ENCODE measurements at places on chromosomes 6 and 20.

- DNase-seq, result no peak
Observed at GRCh38 chr6:16511723-16512489, 249.4 kb downstream of the ATXN1 start.

DNA sequence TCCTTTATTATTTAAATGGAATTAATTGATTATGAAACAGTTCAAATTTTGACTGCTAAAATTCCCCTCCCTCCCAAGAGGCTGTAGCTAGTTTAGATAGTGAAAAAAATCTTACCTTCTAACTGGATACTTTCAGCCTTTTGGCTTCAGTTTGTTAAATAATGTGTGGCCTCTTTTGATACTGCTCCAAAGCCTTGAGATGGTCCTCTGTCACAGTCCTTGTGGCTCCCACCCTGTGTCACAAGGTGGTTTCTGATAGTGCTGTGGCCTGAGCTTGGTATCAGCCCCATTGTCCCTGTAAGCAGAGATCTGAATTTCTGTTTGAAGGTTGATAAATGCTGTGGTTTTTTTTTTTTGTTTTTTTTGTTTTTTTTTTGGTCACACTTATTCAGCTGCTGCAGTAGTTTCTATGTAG lies 20.8 kb downstream of the PANK2 start:
- DNase-seq, result peak; percentile 31

DNA sequence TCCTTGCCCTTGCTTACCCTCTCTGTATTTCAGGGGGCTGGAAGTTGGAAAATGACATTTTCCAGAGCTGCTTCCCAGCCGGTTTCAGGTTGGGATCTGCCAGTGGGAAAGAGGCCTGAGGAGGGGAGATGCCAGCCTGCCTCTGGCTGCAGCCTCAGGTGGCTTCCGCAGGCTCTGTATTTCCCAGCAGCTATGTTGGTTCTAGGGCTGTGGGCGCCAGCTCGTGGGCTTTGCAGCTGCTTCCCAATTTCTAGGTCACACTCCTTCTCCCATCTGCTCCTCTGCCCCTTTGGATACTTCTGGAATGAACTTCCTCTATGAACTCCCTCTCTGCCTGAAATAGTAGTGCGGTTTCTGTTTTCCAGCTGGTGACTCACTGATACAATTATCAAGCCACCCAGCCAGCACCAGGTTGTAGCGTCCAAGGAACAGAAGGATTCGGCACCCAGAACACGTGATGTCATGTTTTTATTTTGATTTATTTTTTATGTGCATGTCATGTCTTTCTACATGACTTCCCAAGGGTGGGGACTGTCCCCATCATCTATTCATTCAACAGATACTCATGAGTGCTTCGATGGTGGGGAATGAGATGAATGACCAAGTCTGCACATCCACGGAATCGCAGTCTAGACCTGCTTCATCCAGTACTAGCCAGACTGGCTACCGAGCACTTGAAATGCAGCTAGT lies 38.0 kb downstream of the TGM2 start:
- DNase-seq, result peak; percentile 70

DNA sequence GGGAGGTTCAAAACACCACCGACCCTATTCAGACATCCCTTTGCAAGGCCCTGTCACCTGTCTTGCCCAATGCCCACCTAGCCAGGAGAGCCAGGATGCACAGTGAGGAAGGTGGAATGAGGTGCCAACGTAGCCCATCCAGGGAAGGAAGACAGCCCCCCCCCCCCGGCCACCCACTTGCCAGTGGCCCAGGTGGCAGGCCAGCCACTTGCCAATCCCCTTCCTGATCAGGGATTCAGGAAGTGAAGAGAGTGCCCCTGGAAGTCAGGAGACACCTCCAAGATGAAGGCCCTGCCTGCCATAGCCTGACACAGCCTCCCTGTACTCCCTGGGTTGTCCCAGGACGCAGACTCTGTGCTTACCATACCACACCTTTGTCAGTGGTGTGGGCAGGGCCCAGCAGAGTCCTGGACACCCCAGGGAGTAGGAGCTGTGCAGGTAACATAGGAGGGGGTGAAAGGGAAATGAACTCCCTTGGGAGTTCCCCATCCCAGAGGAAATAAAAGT lies 54.7 kb downstream of the MRPL14 start:
- DNase-seq, result no peak

DNA sequence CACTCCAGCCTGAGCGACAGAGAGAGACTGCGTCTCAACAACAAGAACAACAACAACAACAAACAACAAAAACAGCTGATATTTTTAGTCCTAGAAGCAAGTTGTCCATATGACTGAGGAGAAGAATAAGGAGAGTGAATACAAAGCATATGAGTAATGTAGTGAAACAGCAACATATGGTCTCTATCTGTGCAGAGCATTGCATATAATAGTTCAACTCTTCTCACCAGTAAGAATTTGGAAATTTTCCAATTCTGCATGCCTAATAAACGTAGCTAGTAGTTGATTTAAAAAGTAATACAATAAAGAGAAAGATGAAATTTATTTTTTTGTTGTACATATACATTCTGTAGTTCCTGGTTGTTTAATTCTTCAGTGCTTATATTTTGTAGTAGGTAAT lies 129.7 kb upstream of the FAM83B start:
- DNase-seq, result no peak

GRCh38 chr6:3617192-3617631 lies 134.3 kb downstream of the PXDC1 start:
- DNase-seq, result no peak

DNA sequence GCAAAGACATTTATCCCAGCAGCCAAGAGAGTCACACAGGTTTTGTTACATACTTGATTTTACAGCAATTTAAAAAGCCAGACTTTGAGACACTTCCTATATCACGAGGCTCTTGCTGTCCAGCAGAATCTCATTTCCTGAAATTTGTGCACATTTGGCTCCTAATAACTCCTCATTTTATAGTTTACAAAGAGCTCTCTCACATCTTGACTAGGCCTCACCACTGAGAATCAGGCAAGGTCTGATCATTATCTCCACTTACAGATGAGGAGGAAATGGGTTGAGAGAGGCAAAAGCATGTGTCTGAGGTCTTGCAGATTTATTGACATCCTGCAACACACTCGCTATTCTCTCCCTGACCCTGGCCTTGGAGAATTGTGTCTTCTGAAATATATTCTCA lies 426.8 kb downstream of the MAFB start:
- no peak for DNase-seq

GRCh38 chr6:107731422-107732319 lies 92.4 kb downstream of the SCML4 start:
- peak; percentile 70 for DNase-seq

GRCh38 chr6:159430323-159430722 lies 261.1 kb downstream of the FNDC1 start:
- no peak for DNase-seq

GRCh38 chr20:50692552-50692933 lies 1.2 kb upstream of the RIPOR3 start:
- no peak for DNase-seq

DNA sequence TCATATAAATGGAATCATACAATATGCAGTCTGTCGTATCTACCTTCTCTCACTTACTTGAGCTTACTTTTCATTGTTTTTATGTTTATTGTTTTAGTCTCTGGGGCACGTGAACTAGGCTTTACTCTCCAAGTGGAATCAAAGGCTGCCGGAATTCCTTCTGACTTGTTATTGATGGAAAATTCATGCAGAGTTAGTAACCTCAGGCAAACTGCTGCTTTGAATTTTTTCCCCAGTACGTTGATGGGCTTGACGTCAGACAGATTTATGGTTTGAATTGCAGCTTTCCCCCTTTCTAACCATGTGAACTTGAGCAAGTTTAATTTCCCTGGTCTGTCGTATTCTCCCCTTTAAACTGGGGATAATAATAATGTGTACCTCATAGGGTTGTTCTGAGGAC lies 68.6 kb downstream of the ZDHHC14 start:
- DNase-seq, result no peak

DNA sequence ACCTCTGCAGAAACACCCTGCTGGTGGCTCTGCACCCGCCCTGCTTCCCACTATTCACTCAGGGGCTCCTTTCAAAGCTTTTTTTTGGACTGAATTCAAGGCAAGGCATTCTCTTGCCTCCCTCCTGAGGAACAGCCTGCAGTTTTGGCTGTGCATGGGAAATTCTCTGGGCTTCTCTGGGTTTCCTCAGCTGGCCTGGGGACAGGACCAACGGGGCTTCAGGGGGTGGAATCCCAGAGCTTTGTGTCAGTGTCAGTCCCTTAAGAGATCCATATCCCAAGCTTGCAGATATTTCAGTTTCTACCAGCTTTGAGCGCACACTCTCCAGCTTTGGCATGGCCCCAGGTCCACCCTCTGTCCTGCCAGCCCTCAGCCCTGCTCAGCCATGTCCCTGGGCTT lies 2.0 kb downstream of the SCRT2 start:
- DNase-seq, result no peak

GRCh38 chr6:3630258-3630835 lies 121.2 kb downstream of the PXDC1 start:
- DNase-seq, result no peak

DNA sequence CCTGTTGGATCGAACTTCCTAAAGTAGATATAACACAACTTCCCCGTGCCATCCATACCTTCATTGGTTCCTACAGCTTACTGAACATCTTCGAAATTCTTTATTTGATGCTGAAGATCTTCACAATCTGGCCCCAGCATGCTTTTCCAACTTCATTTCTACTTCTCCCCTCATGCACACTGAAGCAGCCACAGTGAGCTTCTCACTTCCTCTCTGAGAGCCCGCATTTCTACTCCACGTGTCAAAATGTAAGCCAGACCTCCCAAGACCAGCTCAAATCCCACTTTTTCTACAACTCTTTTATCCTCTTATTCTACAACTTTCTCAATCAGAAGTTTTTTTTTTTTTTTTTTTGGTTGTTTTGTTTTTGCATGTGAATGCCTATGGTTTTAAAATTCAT lies 254.7 kb downstream of the GMPR start:
- DNase-seq, result no peak

DNA sequence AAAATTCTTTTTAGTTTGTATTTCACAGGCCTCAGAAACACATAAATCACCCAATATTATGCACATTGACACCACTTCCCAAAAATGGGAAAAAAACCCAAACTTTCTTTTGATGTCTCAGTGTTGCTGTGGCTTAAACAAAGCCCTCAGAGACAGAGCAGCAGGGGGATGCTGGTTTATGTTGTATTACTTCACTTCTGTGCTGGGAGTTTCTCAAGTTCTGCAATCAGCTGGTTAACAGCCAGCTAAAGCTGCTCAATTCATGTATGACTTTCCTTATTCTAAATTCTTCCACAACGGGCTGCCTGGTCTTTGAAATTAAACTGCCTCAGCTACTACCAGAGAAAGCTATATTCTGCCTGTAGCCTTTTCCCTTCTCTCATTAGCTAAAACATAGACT lies 5.6 kb downstream of the FILIP1 start:
- DNase-seq, result no peak

GRCh38 chr6:83192871-83193746 lies at the start of the genes PGM3 and RWDD2A:
PGM3 (minus strand) TSS chr6:83193265; CDS start chr6:83191012, 2,253 bp downstream.
RWDD2A (plus strand) TSS chr6:83193357; CDS start chr6:83194452, 1,095 bp downstream.
- DNase-seq, result peak; percentile 87

DNA sequence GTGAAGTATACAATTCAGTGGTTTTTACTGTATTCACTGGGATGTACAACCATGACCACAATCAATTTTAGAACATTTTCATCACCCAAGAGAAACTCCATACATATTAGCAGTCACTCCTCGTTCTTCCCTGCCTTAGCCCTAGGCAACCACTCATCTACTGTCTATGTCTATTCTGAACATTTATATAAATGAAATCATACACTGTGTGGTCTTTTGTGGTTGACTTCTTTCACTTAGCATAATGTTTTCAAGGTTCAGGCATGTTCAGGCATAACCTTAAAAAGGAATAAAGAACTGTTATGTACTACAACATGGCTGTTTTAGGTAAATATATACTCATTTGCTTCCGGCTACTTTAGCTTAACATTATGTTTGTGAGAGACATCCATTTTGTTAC lies 37.3 kb downstream of the BLTP3A start:
- DNase-seq, result no peak

DNA sequence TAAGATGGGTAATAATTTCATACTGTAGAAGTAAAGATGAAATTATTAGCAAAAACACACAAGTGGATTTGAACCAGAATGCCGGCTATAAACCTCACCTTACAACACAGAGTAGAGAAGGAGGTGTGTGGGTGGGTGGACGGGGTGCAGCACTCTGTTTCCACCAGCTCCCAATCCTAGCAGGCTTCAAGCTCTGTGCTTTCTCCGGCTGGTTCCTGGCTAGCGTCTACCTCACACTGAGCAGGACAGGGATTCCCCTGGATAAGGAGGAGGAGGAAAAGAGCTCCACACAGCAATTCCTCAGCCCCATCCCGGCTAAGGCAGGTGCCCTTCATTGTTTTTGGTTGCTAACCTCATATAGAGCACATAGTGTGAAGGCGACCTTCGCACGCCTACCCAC lies 453.3 kb downstream of the C6orf118 start:
- DNase-seq, result no peak

GRCh38 chr6:123398072-123398471 lies 238.7 kb downstream of the TRDN start:
- DNase-seq, result no peak

GRCh38 chr6:152296648-152297376 lies 340.4 kb downstream of the SYNE1 start:
- no peak for DNase-seq

GRCh38 chr6:168520233-168520632 lies 79.2 kb downstream of the SMOC2 start:
- no peak for DNase-seq
